Activated CD4-positive, alpha-beta T cell treated with anti-CD3 and anti-CD28 coated beads, Interleukin-2, amount 50 U/mL, for 4 hours (primary cell): ENCODE measurements at places on chromosomes 3 and 15.

GRCh38 chr3:186612721-186613636 lies at the start of gene AHSG:
AHSG (plus strand) TSS chr3:186613060; CDS start chr3:186613142, 82 bp downstream.
- DNase-seq = no peak

- no peak for DNase-seq
Measured at GRCh38 chr3:80087767-80088166, 320.0 kb upstream of the ROBO1 start.

DNA sequence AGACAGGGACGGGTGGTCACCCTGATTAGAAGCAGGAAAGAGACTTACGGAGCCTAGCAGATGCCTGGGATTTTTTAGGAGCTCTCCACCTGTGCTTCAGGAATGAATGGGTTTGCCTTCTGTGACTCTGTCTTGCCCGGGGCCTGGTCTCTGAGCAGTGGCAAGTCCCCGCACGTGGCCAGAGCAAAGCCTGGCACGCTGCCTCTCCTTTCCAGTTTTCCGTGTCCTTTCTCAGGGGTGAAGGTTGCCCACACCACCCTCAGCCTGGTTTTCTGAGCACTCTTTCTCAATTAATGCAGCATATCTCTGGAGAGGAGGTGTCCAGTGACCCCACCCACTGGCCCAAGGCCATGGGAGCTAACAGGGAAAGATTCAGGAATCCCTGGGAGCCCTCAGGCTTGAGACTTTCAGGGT lies 14.5 kb upstream of the CHST14 start:
- no peak for DNase-seq

GRCh38 chr3:172085557-172085895 lies 46.1 kb downstream of the FNDC3B start:
- DNase-seq = no peak

GRCh38 chr3:112338021-112338726 lies 5.2 kb downstream of the CD200 start:
- DNase-seq = no peak
